T1000 (cell line): ENCODE measurements at places on chromosomes 5 and 9.

GRCh38 chr5:35762368-35762767 lies 94.3 kb upstream of the IL7R start:
- no peak for DNase-seq

GRCh38 chr5:1401536-1402138 lies 43.6 kb downstream of the SLC6A3 start:
- no peak for DNase-seq

GRCh38 chr5:115342590-115343377 lies 46.3 kb upstream of the CCDC112 start:
- no peak for DNase-seq

GRCh38 chr5:51806677-51807076 lies 423.4 kb downstream of the ISL1 start:
- DNase-seq = no peak

DNA sequence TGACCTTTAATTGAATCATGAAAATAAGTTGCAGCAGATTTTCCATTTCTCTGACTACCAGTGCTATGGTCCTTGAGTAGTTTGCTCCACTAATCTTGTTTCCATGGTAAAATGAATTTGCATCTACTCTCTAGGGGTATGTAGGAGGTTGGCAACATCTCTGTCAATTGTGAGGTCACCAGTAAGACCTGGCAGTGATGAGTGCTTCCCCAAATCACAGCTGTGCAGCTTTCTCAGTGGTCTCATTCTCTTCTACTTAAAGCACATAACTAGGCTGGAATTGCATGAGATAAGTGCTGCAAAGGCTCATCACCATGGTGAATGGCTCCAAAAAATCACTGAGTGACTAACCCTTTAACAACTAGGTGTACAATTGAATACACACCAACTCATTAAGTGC lies 36.3 kb downstream of the ADAMTS19 start:
- DNase-seq = no peak
